ENCODE measurements at places on chromosomes 7 and 10. TPM values are rescaled to one million over a fixed set of nuclear protein-coding genes. Genes with fewer than 3 reads are reported as not detected.

DNA sequence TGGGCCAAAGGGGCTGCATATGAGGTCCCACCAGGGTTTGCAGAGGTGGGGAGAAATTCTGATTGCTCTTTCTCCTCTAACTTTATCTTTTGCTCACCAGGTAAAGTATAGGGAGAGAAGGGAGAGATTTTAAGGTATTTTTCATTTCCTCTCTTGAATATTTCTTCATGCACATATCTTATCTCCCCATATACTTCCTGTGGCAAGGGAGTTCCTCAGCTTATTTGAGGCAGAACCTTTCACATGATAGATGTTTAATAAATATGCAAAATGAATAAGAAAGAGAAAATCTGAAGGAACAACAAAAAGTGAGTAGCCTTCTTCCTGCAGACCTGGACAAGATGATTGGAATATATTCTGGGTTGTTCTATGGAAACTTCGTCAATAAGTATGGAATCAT lies 67.4 kb upstream of the PDCD4 start:
- DNase-seq = no peak

Gene LIPJ
- not detected for total RNA-seq

Gene PPA1
- 232 TPM for total RNA-seq

Gene PWWP2B
- 15.3 TPM for total RNA-seq

DNA sequence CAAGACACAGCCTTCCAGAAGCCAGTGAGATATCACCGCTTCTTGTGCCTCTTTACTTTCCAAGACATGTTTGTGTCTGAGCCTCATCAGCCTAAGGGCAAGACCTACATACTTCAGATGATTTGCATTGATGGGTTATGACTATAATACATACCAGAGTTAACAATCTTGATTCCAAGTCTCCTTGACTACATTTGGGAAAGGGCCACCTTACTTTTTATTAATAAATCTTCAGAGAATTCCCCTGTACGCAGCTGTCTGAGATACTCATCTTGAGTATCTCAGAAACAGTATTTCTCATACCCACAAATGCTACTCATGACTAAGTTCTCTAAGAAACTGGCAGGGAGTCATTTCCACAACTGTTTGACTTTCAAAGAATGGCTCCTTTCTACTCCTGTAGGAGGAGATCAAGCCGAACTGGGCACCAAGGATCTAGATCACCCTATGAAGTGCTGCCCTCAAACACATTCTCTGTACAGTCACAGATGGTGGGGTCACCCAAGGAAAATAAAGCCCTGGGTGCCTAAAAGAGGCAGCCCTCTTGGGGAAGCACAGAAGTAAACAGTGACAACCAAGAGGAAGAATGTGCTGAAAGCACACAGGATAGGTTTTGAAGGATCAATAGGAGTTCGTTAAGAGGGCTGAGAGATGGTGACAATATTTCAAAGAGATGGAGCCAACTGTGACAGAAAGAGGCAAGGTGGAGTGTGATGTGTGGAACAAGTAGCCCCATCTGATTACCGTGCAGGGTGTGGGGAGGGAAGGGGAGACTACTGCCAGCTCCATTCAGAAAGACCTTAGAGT lies 138.9 kb downstream of the JAZF1 start:
- DNase-seq = no peak

Gene FKBP9
- 17.4 TPM for total RNA-seq
